ENCODE measurements at places on chromosomes 4 and X.

GRCh38 chrX:2823795-2824386 lies 4.8 kb upstream of the GYG2 start:
- no peak for DNase-seq

DNA sequence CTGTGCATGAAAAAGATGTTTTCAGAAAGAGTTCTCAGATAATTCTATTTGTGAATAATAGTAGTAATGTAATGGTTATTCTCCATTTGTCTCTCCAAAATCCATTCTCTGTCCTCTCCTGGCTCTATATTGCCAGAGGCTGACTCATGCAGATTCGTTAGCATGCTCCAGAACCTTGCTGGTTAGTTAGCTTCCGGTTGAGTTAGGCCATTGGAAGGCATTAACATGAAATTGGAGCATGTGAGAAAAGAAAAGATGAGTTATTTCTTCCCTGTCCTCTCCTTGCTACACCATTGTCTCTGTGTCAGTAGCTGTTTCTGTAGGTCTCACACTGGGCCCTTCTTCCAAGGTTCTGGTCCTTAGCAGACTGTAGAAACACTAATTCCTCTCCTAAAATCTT lies 23.5 kb upstream of the PRDM8 start:
- DNase-seq, result no peak

DNA sequence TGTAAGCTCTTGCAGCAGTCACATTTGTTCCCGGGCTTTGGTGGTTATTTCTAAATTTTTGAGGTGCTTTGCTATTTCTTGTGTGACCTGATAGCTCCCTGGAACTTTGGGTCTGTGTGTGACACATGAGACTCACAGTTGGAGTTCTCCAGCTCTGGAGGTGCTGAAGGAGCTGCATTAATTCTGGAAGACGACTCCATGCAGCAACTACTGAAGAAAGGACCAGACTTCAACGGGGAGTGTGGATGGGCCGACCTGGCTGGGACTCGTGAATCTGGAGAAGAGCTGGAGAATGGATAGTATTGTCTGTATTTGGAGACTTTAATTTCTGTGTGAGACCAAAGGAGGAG lies 1.5 kb downstream of the MRFAP1 start:
- DNase-seq, result no peak

DNA sequence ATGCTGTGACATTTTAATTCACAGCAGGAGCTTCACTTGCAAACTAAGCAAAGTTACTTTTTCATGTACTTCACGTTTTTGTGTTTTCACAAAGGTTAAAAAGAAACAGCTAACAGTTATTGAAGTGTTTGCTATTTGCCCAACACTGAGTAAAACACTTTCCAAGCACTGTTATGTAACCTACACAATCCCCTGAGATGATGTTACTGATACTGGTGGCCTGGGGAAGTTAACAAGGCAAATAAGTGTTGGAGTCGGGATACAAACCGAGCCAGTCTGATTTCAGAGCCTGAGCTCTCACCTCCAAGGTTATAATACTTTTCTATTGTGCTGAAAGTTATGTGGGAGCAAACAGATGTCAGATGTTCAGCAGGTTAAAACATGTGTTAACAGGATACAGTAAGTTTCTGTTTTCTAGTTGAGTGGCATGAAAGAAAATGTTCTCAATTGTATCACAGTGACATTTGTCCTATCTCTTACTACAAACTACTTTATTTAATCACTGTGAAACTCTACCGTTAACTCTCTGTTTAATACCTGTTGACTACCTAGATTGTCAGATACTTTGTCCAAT lies 3.9 kb upstream of the CXCL13 start:
- DNase-seq, result no peak

DNA sequence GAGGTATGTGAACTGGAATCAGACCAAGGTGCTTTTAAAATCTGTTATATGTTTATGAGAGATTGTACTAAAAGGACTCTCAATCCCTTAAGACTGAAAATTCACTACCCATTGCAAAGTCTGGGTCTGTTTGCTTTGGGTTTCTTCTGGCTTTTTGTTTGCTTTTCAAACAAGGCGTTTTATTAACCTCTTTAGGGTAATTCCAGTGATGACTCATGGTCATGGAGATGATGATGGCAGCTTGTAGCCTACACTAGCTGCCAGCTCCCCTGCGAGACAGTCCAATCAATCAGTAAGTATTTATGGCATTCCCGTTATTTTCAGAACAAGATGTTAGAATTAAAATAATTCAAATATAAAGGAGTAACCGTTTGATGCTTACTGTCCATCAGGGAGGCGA lies 643.8 kb upstream of the FTHL17 start:
- no peak for DNase-seq

GRCh38 chrX:131270080-131270479 lies 19.0 kb downstream of the IGSF1 start:
- DNase-seq, result no peak

DNA sequence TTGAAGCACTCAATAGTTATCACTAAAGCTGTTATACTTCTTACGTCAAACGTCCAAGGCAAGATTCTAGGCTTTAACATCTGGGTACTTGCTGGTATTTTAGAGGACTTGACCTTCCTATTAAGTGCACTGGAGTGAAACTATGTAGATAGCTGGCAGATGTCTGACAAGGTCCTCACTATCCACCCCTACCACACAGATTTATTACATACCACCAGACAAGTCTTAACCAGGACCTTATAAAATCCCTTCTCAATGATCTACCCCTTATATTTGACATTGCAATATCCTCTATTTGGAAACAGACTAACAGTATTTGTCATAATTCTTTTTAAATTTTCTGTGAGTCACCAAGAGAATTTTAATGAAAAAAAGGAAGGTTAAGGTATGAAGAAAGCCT lies 78.8 kb downstream of the PDGFC start:
- DNase-seq, result no peak

DNA sequence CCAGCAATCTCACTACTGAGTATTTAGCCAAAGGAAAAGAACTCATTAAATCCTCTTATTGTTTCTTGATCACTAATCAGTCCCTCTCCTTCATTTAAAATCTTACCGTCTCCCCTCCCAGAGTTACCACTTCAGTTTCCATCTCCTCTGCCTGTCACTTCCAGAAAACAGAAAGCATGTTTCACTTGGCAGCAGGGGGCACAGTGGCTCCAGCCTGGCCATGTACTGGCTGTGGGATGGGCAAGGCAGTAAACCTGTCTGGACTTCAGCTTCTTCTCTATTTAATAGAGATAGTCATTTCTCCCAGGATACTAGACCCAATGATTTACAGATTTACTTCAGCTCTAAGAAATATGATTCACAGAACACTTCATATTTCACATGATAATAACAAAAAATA lies 63.2 kb downstream of the CD40LG start:
- DNase-seq, result no peak

- no peak for DNase-seq
These were observed 72.2 kb downstream of the MAML3 start for GRCh38 chr4:140081641-140082390.

DNA sequence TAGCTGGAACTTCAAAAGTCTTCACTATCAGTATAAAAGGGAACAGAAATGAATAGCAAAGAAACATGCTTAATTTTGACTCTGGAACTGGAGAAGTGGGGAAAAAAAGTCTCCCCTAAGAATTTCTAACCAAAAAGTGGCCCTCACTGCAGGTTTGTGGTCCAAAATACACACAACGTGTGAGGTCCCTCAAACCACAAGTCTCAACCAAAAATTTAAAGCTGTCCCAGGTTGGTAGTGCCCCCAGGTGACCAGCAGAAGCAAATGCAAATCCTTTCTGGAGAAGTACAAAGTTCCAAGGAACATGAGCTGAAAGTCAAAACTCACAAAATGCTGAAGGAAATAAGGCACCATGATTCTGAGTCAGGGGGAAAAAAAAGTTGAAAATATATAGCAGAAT lies 23.6 kb upstream of the VAMP7 start:
- DNase-seq, result no peak

GRCh38 chrX:136491832-136492231 lies 4.1 kb downstream of the BRS3 start:
- DNase-seq, result no peak

Data from dorsolateral prefrontal cortex (tissue), 122 donors.